ENCODE measurements at places on chromosomes 16 and 17.

- no peak for DNase-seq
Measured at GRCh38 chr16:67814567-67814966, 7.9 kb downstream of the TSNAXIP1 start.

GRCh38 chr16:57781741-57782606 is 20.3 kb downstream of the KIFC3 start:
- no peak for DNase-seq

DNA sequence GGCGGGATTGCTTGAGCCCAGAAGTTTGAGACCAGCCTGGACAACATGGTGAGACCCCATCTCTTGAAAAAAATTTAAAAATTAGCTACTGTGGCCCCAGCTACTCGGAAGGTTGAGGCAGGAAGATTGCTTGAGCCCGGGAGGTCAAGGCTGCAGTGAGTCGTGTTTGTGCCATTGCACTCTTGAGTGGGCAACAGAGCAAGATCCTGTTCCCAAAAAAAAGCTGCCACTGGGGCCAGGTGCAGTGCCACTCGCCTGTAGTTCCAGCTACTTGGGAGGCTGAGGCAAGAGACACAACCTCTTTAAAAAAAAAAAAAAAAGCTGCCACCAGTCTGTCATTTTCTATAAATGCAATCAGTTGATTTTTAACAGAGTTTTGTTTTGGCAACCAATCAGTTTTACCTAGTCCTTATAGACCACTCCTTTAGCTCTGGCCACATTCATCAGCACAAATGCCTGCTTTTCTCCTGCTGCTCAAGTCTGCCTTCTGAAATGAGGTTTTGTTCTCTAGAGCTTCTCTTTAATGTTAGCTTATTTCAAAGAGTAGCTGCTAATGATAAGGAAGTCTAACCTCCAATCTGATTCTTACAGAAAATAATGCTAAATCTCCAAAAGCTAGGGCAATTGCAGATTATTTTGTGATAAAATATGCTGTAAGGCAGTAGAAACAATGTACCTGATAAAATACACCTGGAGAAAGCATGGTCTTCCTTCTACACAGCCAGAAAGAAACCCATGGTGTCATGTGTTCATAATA is 64.8 kb downstream of the TUBD1 start:
- no peak for DNase-seq

GRCh38 chr16:75550211-75550662 is 5.8 kb downstream of the TMEM231 start:
- DNase-seq, result peak; percentile 80

DNA sequence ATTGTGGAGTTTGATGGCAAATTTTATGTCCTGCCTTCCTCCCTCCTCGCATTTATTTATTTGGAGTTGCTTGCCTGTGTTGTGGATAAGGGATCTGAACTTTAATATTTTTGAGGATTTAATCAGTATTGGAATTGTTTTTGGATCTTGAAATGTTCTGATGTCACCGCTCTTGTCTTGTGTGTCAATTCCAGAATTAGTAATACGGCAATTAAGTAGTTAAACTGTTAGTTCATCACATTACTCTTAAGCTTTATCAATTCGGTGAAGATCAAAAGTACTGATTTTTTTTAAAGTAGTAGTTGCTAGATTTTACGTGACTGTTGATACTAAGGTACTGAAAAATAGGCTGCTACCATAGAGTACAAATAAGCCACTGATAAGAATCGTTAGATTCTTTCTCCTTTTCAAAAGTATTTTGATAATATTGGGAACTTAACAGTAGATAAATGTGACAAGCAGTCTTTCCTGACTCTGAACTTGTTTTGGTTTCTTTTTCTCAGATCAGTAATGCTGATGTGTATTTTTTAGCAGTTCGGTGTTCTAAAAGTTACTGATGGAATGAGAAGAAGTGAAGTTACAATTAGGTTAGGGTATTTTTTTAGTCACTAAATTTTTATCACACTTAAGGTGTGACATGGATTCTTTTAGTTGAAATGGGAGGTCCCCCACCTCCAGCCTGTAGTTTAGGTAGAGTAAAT is 2.0 kb downstream of the RBBP6 start:
- no peak for DNase-seq

GRCh38 chr17:74935585-74936469 is at the start of gene OTOP3:
TSS of gene OTOP3 (plus strand) at chr17:74935898. CDS start at chr17:74935922, 24 bp downstream.
- no peak for DNase-seq

GRCh38 chr17:79223953-79224352 is 149.3 kb downstream of the ENGASE start:
- peak; percentile 56 for DNase-seq

GRCh38 chr16:79013930-79014660 is 586.4 kb downstream of the MAF start:
- DNase-seq, result no peak

DNA sequence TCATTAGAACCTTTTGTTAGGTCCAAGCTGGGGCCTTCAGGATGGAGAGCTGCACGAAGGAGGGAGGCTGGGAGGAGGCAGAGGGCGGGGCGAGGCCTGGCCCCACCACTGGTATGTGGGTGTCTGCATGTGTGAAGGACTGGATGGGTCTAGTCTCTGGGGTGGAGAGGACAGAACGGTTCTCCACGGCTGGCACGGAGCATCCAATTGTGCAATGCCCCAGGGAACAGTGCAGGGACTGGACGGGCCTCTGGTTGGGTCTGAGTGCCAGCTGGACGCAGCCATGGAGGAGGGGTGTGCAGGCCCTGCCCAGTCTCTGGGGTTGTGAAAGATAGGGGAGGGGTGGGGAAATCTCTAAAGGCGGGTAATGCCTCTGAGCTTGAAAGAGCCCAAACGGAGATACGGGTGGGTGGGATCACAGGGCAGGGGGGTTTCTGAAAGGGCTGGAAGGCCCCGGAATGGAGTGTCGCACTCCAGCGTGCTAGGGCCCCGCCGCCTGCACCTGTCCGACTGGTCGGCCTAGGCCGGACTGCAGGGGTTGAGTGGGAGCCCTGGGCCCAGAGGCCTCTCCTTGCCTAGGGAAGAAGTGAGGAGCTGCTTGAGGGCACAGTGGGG is 1.6 kb downstream of the PPL start:
- DNase-seq, result no peak

DNA sequence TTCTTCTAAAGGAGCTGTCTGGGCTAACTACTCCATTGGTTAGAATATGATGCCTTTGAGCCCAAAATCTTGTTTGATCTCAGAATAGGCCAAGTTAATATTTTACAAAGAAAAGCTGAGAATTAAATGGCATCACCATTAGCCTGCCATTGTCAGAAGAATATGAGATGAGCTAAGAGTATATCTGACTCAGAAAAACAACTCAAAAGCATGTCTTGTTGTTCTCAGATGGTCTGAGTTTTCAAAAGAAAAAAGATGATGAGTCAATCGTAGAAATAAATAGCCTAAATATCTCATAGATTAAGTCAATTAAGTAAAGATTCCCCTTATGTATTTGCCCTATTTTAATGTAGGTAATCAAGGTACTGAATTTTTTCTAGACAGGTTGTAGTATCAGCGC is 197.1 kb upstream of the TBX2 start:
- no peak for DNase-seq

- no peak for DNase-seq
Measured at GRCh38 chr16:27538528-27538927, 11.2 kb downstream of the GTF3C1 start.

GRCh38 chr17:77862890-77863813 is 95.4 kb upstream of the TNRC6C start:
- no peak for DNase-seq

GRCh38 chr17:47276444-47276843 is 22.8 kb downstream of the ITGB3 start:
- DNase-seq, result no peak

DNA sequence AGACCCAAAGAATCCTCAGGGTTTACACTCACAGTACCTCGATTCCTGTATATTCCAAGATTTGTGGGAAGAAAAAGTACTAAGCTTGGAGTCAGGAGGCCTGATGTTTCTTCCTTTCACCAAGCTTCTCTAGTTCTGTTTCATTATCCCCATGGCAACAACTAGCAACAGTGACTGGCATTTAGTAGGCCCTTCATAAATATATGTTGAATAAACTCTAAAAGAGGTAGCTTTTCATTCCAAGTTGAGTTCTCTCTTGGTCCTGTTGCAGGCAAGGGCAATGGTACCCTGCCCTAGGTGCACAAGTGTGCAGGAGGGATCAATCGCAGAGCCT is 527 bp upstream of the UBE2Z start:
- no peak for DNase-seq

DNA sequence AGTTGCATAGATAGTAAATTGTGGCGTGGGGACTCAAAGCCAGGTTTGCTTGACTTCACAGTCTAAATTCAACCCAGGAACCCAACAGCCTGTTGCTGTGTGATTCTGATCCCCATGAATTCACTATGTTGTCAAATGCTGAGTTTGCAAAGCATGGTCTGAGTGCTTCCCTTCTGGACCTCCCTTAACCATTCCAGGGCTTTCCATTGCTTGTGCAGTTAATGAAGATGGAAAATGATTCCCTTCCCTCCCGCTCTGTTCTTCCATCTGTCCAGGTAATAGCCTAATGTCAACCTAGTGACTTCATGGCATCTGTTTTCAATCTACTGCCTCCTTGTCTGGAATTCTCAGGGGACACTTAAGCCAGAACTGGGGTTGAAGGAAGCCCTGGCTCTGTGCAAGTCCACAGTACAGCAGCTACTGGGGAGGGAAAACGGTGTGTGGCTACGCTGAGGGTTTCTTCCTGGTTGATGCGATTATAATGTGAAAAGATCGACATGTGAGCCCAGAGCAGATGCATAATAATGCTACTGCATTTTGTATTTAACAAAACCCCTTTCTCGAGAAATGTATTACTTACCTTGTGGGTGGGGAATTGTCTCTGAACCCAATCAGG is 206.7 kb downstream of the CDH13 start:
- DNase-seq, result no peak

- no peak for DNase-seq
Measured at GRCh38 chr16:79723583-79724168, 123.1 kb upstream of the MAF start.

DNA sequence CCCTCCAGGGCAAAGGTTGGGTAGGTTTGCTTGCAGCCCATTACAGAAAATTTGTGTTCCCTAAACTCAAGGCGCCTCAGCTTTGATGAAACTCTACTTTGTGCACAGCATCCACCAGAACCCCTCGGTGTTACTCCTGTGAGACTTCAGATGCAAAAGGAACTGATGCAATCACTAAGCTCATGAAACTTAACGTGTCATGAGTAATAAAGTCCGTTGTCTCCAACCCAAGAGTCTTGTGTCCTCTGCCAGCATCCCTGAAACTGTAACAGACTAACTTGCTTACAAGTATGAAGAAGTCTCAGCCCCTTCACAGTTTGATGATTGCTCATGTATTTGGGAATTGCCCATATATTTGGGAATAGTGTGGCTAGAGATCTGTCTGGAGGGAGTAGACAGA is 74.8 kb upstream of the MARCHF10 start:
- DNase-seq, result no peak

GRCh38 chr16:55700961-55701360 is 45.2 kb downstream of the SLC6A2 start:
- DNase-seq, result no peak

DNA sequence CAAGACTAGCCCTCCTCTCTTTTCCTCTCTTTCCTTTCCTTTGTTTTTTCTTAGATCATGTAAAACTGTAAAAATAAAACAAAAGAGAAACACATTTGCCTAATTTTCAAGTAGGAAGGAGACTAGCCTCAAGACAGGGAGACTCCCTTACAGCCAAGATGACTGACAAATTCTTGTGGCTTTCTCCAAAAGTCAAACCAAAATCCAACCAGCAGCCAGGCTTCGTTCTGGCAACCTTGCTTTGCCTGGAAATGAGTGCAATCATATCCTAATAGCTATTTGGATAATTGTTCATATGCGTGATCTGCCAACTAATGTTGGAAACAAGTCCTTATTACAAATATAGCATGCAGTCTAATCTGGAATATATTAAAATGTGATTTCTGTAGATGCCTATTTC is 868.9 kb upstream of the SOX9 start:
- DNase-seq, result no peak

DNA sequence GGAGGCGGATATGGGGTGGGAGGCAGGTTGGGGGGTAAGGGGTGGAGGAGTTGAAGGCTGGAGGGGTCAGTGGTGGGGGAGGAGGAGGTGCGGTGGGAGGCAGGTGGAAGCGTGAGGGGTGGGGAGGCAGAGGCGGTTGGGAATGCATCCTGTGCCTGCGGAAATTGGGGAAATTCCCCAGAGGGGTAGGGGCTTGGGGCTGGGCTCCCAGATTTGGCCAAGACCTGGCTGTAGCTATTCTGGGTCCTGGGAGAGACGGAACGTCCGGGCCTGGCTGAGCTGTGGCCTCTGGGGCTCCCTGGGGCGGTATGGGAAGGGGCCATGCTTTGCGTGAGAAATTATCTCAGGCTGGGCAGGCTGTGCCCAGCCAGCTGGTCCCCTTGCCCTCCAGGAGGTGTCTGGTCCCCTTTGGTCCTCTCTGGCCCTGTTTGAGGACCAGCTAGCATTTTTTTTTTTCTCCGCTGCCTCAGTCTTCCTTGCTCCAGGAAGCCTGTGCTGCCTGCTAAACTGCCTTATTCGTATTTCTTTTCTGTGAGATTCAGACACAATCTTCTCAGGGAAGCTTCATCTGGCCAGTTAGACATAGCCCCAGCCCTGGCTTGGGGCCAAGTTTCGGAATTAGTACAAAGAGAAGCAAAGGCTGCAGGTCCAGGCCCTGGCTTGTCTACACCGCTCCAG is 7.3 kb upstream of the TRPV2 start:
- DNase-seq, result peak; percentile 15

DNA sequence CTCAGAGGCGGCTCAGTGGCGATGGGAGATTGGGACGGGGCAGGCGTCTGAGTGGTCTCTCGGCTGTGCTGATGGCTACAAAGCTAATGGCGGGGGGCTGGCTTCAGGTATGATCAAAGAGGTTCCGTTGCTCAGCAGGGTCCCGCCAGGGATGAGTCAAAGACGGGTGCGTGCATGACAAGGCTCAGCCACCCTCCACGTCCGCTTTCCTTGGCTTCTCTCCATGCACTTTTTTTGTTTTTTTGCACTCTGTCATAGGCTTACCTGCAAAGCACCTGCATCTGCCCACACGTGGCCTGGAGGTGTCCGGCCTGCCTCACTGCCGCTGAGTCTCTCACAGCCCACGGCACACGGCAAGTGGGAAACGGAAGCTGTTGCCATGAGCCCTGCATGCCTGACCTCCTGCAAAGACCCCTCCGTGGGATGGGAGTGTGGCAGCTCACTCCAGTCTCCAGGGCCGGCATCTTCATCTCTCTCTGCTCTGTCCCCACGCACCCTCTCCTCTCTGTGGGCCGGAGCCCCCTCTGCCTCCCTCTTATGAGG is 85.5 kb upstream of the ZNF469 start:
- DNase-seq, result no peak

- no peak for DNase-seq
Measured at GRCh38 chr16:85974428-85975375, 75.7 kb downstream of the IRF8 start.
